GM23338 (cell line): ENCODE measurements at places on chromosomes 5 and 9.

GRCh38 chr9:122336866-122337555 lies 33.8 kb upstream of the PTGS1 start:
- DNase-seq: peak; percentile 47

- no peak for DNase-seq
Observed at GRCh38 chr5:118687661-118688621, 300.4 kb downstream of the DTWD2 start.

DNA sequence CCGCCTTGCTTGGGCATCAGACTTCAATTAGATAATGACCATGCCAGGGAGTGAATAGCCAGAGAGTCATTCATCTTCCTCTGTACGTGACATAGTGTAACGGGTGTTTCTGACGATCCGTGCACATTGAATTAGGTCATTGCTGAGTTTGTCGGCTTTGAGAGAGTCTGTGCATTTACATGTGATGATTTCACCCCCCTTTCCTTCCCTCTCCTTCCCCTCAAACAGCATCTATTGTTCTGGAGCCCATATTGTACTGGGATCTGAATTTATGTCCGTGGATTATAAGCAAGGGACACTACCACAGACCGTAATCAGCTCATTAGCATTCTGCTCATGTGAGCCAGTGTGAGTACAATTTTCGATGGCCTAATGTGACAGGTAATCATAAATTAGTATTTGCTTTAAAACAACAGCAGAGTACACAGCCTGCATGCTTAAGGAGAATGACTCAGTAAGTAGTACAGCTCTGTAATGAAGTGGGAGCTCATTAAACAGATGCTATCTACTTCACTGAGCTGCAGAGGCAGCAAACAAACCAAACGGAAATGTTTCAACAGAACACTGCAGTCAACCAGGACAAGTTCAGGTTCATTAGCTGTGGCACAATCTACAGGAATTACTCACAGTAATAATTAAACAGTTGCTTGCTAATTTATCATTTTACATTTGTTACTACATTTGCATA lies 302.1 kb downstream of the CSNK1G3 start:
- no peak for DNase-seq

GRCh38 chr5:176812269-176813259 lies 2.2 kb downstream of the UNC5A start:
- DNase-seq: peak; percentile 83

DNA sequence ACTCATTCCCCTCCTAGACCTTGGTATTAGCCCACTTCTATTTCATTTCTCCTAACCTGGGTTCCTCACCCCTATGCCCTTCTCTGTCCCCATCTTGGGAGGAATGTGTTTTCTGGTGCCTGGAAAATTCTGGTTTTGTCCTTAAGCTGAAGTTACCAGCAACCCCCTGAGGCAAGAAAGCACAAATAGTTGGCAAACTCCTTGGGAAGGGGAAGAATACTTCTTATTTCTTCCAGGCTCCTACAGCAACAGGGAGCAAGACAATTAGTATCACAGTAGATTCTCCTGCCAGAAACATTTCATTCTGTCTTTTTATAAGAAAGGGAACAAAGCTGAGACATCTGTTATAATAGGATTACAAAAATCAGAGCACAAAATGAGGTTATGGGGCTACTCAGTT lies 142.5 kb downstream of the SNCAIP start:
- DNase-seq: no peak

GRCh38 chr5:55437452-55437851 lies 97.3 kb downstream of the PLPP1 start:
- no peak for DNase-seq

DNA sequence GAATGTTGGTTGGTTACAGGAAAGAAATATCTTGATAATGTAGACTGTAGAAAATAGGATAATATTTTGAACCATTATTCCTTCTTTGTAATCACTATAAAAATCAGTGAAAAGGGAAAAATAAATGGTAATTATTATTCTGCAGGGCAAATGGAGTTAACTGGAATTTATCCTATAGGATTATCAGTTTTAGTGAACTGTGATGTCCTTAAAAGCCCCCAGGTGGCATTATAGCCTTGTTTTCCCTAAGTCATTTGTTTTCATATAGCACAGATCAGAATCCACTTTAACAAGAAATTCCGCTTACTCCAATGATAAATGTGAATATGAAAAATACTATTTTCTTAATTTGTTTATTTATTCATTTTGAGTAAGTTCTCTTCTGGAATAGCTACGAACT lies 26.2 kb upstream of the WDR41 start:
- peak; percentile 72 for DNase-seq

DNA sequence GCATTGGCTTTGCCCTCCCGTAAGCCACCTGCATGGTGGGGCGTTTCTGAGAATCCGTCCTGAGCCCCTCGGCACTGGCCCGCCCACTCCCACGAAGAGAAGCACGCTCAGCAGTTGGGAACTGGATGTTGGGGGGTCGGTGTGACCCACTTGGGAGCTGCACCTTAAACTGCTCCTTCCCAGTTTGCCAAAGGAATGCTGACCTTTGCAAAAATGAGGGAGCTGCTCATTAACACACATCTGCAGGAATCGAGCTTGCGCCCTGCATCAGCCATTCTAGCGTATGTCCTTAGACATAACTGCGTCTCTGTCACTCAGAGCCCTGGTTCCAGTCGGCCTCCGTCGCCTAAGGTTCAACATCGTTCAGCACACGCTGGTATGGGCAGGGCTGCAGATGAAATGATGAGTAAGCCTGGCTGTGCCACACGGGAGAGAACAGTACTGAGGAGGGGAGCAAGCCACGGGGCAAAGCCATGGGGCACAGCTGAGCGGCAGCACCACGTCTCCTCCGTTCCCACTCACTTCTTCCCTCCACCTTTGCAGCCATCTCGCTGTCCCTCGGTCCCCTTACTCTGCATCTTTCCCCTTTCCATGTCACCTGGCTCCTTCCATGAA lies 28.8 kb upstream of the NCS1 start:
- no peak for DNase-seq

GRCh38 chr9:35909687-35910612 lies 660 bp downstream of the SPAAR start:
- no peak for DNase-seq

GRCh38 chr9:112581469-112582176 lies 95.0 kb downstream of the KIAA1958 start:
- no peak for DNase-seq

GRCh38 chr5:24510523-24510988 lies 134.2 kb downstream of the CDH10 start:
- no peak for DNase-seq

- no peak for DNase-seq
Observed at GRCh38 chr9:7266911-7267595, 509.3 kb downstream of the KDM4C start.

DNA sequence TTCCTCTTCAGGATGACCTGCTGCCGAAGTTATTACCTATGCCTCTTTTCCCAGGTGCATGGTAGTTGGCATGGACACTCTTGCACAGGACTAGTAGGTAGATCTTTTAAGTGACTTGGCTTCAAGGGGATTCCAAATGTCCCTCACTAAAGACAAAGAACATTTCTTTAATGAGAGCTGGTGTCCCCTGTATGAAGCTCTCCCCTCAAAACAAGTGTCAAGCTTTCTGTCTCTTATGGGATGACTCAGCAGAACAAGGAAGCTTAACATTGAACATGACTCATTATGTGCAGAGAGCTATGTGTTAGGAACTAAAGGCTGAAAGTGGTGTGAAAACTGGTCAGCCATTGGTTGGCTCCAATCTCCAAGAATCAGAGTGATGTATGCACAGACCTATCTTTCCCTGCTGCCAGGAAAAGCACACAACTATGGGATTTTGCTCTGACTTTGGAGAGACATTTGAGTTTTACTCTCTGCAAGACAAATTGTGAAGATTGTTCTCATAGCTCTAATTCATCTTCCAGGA lies 120.5 kb downstream of the PRDM6 start:
- no peak for DNase-seq

GRCh38 chr5:28450997-28451396 lies 1412.6 kb upstream of the CDH9 start:
- DNase-seq: no peak

- no peak for DNase-seq
Observed at GRCh38 chr9:137514691-137515337, 35.4 kb downstream of the PNPLA7 start.
